ENCODE measurements at places on chromosomes 6 and 20.

DNA sequence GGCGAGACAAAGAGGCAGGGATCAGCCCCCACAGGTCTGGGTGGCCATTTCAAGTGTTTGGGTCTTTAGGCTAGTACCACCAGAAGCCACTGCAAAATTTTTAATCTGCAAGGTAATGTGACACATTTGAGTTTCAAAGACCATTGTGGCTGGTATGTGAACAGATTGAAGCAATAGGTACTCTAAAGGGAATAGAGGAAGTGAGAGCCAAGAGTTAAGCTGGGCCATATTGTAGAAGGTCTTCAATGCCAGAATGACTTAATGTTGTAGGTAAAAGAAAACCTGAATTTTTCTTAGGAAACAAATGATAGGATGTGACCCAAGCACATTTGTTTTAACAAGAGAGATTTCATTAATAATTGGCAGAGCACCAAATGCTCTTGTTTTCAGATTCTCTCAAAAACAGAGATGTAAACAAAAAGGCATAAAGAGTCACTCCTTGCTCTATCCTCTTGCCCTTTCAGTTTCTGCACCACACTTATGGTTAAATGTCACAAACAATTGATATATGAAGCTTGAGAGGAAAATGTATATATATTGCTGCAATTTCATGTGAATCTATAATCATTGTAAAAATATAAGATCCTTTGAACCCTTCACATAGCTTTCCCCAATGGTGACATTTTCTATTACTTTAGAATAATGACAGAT, 307.1 kb upstream of the PLN start:
- DNase-seq = no peak

- DNase-seq = no peak
Measured at GRCh38 chr6:47042275-47042791, at the start of gene ADGRF1. Gene ADGRF1 (minus strand): TSS chr6:47042332. CDS start chr6:47029061, 13,271 bp downstream.

DNA sequence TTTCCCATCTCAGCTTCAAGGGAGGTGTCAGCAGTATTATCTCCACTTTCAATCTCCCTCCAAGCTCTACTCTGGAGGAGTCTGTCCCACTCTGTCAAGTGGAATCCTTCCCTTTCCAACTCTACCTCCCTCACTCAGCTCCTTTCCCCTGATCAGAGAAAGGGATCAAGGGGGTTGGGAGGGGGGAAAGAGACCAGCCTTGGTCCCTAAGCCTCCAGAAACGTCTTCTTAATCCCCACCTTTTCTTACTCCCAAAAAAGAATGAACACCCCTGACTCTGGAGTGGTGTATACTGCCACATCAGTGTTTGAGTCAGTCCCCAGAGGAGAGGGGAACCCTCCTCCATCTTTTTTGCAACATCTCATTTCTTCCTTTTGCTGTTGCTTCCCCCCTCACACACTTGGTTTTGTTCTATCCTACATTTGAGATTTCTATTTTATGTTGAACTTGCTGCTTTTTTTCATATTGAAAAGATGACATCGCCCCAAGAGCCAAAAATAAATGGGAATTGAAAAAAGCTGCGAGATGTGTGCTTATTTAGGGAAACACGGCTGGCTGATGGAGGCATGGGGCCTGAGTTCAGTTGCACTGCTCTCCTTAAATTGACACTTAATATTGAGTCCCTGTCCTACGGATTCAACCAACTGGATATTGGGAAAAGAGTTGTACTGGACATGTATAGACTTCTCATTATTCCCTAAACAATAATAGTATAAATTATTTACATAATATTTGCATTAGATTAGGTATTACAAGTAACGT, 4.9 kb downstream of the TUBB start:
- no peak for DNase-seq

DNA sequence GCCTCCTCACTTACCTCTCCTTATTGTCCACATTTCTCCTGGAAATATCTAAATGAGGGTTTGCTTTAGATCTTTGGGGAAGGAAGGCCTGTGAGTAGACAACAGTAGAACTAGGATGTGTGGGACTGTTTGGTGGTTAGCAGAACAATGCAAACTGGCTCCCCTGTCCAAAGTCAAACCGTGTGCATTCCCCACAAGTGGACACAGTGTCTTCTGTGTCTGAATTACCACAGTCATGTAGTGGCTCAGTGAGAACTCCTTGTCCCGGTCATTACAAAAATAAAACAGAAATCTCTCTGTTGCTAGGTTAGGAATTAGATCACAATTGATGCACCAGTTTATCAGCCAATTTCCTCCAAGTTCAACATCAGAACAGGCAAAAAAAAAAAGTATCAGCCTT, 455 bp upstream of the ADGRF4 start:
- DNase-seq = no peak

DNA sequence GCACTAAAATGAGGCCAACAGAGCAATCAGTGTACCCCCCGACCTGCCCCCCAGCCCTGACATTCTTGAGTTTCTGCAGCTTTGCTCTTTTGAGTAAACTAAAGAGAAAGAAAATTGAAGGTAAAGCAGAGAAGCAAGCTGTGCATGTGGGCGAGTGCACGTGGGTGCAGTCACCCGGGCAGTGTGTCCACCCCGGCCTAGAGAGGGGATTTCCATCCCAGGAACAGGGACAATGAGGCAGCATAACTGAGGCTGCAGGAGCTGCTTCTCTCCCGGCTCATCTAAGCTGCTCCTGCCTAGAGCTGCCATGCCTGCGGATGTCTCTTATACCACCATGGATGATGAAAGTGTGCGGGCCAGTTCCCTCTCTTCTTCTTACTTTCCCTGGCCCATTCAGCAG, 16.8 kb downstream of the CASS4 start:
- DNase-seq = no peak

GRCh38 chr6:142958343-142958742, 13.4 kb upstream of the HIVEP2 start:
- no peak for DNase-seq

DNA sequence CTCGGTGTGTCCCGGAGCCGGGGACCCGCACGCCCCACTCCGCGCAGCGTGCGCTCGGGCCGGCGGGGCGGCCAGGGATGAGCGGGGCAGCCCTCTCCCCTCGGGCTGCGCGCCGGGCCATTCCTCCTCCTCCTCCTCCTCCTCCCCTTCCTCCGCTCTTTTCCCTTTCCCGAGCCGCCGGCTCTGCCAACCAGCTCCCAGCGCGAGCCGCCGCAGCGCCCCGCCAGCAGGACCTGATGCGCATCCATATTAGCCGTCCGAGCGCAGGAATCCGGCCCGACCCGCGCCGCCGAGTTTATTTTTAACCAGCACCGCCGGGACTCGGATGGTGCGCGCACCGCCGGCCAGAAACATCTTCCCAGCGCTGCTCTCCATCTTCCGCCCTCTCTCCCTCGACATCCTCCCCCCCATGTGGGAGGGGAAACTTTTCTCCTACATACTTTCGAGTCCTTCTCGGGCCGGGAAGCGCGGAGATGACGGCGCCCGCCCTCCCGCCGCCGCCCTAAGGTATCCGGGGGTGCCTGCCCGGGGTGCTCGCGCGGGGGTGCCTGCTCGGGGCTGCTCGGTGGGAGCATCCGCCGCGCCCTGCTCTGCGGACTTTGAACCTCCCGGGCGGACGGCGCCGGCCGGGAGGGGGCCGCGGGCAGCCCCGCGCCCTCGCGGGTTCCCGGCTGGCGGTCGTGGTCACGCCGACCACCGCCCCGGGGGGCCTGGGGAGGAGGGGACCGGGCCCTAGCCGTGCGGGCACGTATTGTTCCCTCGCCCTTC, 619 bp downstream of the RREB1 start:
- no peak for DNase-seq

- no peak for DNase-seq
Measured at GRCh38 chr6:161649068-161649467, 375.2 kb upstream of the AGPAT4 start.

GRCh38 chr6:53581173-53581773, 36.4 kb upstream of the GCLC start:
- no peak for DNase-seq

- no peak for DNase-seq
Measured at GRCh38 chr20:64077876-64078551, 1.3 kb downstream of the RGS19 start.

DNA sequence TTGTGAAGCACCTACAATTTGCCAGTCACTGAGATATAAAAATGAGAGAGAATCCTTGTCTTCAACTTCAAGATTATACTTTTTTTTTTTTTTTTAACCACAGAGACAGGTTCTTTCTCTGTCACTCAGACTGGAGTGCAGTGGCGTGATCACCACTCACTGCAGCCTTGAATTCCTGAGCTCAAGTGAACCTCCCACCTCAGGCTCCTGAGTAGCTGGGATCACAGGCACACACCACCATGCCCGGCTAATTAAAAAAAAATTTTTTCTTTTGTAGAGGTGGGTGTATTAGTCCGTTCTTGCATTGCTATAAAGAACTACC, 51.6 kb upstream of the PMEPA1 start:
- no peak for DNase-seq

GRCh38 chr6:97805596-97805995, 522.6 kb upstream of the MMS22L start:
- no peak for DNase-seq

- no peak for DNase-seq
Measured at GRCh38 chr6:131911951-131912350, 39.2 kb downstream of the CCN2 start.

GRCh38 chr20:37392441-37393195, 46.7 kb downstream of the SRC start:
- no peak for DNase-seq

DNA sequence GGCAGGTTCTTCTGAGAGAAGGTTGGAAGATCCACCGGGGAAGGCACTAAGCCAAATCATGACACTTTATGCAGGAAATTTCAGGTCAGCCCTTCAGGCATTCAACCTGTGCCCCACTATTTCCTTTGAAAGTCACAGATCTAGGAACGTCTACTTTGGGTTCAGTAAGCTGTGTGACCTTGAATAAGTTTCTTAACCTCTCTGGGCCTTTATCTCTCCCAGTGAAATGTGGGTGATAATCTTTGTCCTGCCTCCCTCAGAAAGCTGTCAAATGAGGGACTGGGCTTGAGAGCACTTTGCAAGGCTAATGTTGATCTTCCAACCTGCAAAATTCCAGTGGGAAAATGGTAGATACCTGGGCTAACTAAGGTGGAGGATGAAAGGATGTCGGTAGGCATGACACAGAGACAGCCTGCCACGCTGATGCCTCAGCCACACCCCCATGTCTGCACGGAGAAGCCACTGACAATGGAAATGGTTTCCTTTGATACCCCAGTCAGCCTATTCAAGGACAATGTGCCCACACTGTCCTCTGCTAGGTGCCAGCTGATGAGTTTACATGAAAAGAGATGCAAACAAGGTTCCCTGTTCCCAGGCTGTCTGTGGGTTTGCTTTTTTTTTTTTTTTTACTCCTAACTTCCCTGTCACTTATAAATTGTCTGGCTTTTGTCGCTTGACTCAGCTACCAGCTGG, 9.3 kb downstream of the BNIP5 start:
- DNase-seq = no peak

GRCh38 chr6:8857160-8857559, 421.8 kb upstream of the SLC35B3 start:
- DNase-seq = no peak

- DNase-seq = no peak
Measured at GRCh38 chr20:23163562-23163961, 77.4 kb upstream of the CD93 start.

DNA sequence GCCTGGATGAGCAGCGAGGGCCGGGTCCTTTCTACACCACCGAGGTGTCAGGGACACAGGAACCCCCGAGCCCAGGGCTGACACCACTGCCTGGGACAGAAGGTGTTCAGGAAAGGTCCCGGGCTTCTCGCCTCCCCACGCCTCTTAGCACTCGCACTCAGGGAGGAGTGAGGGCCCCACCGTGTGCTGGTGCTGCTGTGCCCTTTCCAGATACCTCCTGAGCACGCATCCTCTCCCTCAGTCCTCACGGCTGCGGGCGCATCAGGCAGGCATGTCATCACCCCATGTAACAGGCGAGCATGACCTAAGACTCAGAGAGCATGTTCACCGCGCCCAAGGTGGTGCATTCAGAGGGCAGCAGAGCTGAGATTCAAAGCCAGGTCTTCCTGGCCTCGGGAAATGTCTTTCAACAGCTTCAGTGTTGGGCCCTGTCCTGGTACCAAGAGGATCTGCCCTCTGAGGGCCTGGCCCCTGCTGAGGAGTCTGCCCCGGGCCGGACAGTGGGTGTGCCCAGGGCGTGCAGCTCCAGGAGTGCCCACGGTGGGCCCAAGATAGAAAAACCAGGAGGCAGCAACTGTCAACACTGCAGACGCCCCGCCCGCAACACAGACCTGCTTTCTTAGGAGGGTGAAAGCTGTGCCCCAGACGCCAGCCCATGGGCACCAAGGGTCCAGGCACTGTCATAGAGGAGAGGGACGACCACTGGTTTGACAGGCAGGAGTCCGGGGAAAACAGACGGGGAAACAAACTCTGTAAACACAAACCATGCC, 29.2 kb downstream of the TGM2 start:
- no peak for DNase-seq

DNA sequence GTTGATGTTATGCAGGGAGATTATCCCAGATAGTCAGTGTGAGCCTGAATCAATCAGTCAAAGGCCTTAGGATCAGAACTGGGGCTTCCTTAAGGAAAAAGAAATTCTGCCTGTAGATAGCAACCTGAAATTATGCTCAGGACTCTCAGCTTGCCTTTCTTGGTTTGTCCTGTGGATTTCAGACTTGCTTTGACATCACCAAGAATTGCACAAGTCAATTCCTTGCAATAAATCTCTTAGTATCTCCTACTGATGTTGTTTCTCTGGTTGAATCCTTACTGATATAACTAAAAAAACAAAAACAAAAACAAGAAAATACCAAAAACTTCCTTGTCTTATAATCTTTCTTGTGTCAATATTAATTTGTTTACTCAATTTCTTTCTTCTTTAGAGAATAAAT, 258.9 kb upstream of the TCF21 start:
- DNase-seq = no peak

Data from COR-L47 (cell line).